Myocyte (in vitro differentiated cells): ENCODE measurements at places on chromosomes 3 and 15. TPM values are rescaled to one million over a fixed set of nuclear protein-coding genes. Genes with fewer than 3 reads are reported as not detected.

GRCh38 chr15:81211376-81211775 lies 14.7 kb downstream of the IL16 start:
- no peak for DNase-seq

GRCh38 chr3:45979378-45979777 lies 16.2 kb downstream of the FYCO1 start:
- no peak for DNase-seq

GRCh38 chr3:9682096-9682495 lies 21.5 kb upstream of the CPNE9 start:
- no peak for DNase-seq

DNA sequence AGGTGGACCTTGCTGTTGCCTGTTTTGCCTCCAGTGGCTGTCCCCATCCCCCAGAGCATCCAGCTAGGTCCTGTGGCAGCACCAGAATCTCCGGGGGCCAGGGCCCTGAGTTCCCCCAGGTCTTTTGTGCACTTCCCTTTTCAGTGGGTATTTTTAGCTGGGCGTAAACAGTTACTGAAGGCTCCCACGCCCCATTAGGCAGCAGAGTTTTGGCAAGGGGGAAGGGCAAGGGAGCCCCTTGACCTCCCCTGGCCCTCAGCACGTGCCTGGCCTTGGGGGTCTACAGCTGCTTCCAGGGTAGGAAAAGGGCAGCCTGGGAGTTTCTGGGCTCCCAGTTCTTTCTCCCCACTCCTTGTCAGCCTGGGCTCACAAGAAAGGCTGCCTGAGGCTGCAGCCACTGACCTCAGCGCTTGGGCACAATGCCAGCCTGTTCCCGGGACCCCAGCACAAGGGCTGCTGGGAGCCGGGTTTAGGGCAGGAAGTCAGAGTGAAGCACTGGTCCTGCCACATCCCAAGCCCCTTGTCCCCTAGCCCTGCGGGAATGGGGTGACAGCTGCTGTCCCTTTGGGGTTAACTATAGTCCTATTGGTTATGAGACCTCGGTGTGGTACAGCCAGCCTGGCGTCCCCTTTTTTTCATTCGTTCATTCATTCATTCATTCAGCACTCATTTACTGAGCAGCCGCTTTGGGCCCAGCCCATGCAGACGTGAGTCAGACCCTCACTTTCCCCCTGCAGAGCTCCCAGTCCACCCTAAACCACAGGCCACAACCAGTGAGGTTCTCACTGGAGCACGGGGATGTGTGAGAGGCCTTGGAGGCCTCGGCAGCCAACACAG lies 8.4 kb downstream of the CSK start:
- peak; percentile 89 for DNase-seq

- DNase-seq: no peak
These were observed 90.0 kb downstream of the MSL2 start for GRCh38 chr3:136106101-136106500.

GRCh38 chr15:80638553-80639167 lies 56.5 kb upstream of the ABHD17C start:
- no peak for DNase-seq

DNA sequence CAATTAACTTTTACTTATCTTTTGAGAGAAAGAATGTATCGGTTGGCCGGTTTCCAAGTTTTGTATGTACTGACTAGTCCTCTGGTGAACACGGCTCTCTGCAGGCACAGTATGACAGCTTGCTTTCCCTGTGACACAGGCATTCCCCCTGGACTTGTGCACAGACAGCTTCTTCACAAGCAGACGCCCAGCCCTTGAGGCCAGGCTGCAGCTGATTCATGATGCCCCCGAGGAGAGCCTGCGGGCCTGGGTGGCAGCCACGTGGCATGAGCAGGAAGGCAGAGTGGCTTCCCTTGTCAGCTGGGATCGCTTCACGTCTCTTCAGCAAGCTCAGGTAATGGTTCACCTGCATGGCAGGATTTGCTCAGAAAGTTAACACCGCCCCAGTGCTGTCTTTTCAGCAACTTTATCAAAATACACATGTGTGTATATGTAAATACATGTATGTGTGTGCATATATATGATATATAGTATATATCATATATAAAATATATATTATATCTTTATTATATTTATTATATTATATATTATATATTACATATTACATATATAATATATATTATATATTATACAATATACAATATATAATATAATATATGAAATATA lies 25.5 kb downstream of the FAN1 start:
- DNase-seq: peak; percentile 54

DNA sequence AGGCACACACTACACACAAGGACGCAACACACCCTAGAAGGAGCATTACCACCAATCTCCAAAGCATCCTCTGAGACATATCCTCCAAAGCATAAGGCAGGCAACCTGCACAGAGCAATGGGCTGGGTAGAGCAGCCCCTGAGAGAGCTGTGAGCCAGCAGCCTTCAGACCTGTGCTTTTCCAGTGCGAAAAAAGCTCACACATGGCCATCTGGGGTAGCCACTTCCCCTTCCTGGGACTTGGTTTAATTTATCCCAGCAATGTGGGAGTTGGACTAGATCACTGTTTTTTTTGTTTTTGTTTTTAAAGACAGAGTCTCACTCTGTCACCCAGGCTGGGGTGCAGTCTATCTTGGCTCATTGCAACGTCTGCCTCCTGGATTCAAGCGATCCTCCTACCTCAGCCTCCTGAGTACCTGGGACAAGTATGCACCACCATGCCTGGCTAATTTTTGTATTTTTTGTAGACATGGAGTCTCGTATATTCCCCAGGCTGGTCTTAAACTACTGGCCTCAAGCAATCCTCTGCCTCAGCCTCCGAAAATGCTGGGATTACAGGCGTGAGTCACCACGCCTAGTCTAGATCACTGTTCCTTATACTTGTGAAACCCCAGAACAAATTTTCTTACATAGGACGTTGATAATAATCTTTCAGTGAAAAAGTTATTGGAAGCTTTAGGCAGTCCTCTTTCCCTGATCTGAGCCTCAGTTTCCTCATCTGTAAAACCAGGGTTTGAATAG lies 18.9 kb downstream of the PTPN23 start:
- no peak for DNase-seq

DNA sequence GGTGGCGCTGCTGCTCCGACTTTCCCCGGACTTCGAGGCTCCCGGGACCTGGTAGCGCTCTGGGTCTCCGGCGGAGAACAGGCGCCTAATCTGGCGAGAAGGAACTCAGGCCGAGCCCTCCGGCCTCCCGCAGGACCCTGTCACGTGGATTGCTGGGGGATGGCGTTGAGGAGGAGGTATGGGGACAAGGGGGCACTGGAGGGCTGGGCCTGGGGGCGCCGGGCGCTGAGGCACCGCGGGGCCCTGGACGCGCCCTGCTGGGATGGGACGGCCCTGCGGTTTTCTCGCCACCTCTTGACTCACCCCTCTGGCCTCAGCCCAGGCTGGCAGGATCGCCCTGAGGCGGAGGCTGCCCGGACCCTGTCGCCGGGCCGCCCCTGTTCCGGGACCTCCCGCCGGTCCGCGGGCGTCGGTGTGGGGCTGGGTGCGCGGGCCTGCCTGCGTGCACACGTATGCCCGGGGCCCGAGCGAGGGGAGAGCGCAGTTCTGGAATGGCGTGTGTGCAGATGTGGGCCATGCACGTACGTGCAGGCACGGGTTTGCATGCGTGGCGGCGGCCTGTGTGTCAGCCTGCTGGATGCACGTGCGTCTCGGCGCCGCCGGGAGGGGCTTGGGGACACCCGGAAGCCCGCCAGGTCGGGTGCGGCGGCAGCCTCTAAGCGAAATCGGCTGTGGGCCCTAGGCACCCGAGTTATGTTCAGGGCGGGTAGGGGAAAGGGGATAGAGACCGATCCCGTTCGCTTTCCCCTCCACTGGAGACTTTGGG lies 752 bp downstream of the C15orf39 start:
- peak; percentile 74 for DNase-seq

- peak; percentile 93 for DNase-seq
These were observed 46.7 kb downstream of the ANXA2 start for GRCh38 chr15:60351066-60351465.

- DNase-seq: no peak
These were observed 444.2 kb upstream of the GOLIM4 start for GRCh38 chr3:168539909-168540308.

DNA sequence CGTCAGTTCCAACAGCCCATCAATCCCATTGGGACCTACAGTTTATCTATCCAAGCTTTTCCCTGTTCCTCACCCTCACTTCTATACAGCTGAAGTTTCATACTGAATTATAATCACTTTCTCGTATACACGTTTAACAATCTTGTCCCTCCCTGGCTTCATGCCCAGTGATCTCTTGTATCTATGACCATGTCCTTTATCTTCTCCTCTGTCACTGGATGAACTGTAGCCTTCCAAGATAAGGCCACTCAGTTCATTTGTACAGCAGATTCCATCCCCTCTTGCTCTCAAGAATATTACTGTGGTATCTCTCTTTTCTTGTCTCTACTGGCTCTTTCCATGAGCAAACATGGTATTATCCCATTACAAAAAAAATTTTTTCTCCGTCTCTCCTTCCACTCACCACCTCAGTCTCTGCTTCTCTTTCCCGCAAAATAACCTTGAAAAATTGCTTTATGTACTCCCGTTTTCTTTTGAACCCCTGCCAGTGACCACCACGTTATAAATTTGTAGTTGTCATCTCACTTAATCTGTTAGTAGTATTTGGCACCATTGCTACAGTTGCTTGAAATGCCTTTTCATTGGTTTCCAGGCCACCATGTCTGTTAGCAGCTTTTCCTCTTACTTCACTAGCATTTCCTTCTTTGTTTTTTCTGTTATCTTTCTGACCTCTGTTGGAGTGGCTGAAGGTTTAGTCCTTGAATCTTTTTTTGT lies 9.4 kb downstream of the CTNNB1 start:
- no peak for DNase-seq

The CCDC12 gene
- 20.9 and 22.6 TPM in 2 replicates for total RNA-seq

The MASP1 gene
- not detected in 2 replicates for total RNA-seq
